ENCODE measurements at places on chromosomes 5 and 9.

DNA sequence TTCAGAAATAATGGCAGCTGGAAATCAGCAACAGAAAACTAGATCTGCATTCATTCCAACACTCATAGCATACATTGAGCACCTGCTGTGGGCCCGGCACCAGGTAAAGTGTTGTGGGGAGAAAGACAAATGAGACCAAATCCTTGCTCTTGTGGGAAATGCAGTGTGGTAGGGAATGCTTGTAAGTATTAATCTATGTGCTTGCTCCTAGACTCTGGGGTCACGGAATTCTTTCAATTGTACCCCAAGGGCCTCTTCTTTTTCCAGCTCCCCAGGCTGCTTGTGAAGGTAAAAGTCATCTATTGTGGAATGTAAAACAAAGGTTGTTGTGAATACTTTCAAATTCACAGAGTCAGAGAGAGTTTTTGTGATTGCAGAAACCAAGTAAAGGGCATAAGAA lies 501.9 kb downstream of the CDK5RAP2 start:
- ATAC-seq, result no peak

DNA sequence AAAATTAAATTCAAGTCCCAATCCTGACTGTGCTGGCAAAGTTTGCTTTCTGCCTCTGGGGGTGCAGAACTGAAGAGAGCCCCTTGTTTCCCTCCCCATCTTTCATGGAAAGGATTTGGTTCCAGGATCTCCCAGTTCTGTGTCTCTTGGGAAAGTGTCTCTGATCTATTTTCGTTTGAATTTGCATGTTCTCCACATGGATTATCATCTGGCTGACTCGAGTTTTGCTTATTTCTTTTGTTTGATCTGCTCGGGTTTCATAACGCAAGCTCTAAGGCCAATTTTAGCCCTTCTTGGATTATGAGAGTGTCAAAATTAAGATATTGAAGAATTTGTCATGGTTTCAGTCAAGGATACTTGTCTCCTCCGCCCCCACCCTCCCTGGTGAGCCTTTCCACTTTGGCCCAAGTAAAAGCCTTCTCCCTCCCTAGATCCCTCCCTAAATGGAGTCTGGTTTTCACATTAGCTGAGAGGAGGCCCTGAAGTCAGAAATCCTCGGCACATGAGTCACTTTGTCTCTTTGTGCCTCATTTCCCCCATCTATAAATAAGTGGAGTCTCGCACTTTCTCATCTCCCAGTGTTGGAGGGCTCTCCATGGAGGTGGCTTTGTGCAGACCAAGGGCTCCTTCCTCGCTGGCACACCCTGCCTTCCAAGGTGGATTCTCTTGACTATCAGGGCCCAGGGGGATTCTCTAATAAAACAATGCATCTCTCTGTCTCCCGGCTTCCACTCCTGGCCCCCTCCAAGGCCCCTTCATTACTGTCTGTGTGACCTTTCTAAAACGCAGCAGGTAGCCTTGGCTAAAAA lies 17.3 kb downstream of the ADRB2 start:
- ATAC-seq, result no peak

DNA sequence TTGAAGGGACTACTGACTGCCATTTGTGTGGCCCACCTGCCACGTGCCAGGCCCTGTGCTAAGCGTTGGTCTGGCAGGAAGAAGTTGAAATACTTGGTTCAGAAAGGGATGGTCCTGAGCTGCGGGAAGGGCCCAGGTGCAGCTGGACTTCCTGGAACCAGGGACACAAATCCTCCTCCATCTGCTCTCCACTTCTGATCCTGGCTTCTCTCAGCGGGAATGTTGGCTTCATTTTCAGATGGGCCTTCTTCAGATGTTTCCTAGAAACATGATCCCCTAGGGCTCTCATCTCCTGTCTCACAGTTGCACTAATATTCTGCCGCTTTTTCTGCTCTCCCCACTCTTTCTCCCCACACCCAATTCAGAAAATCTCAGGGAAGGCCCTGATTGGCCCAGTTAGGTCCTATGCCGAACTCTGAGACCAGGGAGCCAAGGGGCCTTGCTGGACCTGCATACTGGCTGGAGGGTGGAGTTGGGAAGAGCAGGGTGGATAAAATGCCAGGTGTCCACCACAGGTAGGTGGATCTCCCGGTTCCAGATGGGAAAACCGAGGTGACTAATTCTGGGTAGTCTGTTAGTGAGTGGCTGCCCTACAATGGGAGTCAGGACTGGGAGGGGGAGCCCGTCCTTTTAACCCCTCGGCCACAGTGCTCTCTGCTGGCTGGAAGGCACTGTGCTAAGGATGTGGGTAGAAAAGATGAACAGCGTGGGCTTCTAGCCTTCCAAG lies 19.4 kb downstream of the PSAT1 start:
- no peak for ATAC-seq

DNA sequence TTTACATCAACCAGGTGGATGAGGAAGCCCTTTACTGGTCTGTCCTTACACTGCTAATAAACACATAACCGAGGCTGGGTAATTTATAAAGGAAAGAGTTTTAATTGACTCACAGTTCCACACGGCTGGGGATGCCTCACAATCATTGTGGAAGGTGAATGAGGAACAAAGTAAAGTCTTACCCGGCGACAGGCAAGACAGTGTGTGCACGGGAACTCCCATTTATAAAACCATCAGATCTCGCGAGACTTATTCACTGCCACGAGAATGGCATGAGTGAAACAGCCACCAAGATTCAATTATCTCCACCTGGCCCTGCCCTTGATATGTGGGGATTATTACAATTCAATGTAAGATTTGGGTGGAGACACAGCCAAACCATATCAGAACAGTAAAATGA lies 67.3 kb upstream of the GRAMD2B start:
- ATAC-seq, result no peak

GRCh38 chr9:36935768-36936497 lies 98.1 kb downstream of the PAX5 start:
- no peak for ATAC-seq

GRCh38 chr9:109640580-109641371 lies 139.2 kb upstream of the PALM2AKAP2 start:
- ATAC-seq, result peak; percentile 31

Data from gastroesophageal sphincter (tissue), 4 donors.